ENCODE measurements at places on chromosomes 11 and 22.

GRCh38 chr11:65261591-65262380 lies at the start of gene POLA2:
TSS of gene POLA2 (plus strand) at chr11:65261962. CDS start at chr11:65262293, 331 bp downstream.
- peak; percentile 96 for DNase-seq

DNA sequence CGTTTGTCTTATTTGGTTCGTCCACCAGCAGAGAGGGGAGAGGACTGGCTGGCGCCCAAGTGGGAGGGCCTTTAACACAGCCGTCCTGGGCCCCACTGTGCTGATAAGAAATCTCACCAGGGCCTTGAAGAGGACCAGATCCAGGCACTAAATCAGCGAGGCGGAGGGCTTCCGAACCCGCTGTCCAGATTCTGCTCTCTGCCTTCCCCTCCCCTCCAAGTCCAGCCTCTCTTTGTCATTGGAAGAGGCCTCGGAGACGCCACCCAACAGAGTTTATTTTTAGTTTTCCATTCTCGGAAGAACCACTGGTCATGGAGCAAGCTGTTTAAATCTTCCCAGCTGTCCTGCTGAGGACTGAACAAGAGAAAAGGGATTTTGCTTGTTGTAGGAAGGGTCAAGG lies 9.3 kb upstream of the FXYD6 start:
- DNase-seq, result peak; percentile 35

GRCh38 chr11:19218216-19218615 lies 16.4 kb upstream of the CSRP3 start:
- DNase-seq, result no peak

DNA sequence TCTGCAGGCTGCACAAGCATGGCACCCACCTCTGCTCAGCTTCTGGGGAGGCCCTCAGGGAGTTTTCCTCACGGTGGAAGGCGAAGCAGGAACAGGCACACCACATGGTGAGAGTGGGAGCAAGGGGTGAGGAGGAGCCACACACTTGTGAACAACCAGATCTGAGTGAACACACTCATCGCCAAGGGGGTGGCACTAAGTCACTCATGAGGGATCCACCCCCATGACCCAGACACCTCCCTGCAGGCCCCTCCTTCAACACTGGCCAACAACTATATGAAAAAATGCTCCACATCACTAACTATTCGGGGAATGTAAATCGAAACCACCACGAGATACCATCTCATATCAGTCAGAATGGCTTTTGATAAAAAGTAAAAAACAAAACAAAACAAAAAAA lies 722 bp upstream of the KRTAP5-2 start:
- no peak for DNase-seq

DNA sequence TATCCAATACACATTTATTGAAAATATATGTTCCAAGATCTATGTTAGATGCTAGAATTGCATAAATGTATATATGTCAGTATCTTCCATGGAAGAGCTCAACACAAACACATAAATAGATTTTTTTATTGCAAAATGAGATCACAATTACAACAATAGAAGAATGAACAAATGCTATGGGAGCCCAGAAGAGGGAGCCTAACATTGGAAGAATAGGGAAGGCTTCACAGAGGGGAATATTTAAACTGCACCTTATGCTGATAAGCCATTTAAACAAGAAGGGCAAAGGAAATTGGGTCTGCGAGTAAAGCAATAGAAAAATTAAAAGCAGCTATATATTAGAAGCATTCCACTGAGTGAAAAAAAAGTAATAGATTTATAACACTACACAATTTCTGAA lies 96.1 kb upstream of the LRRC55 start:
- no peak for DNase-seq

- DNase-seq, result peak; percentile 24
These were observed 75.9 kb downstream of the INSC start for GRCh38 chr11:15190611-15191010.

GRCh38 chr22:19492504-19493174 lies 12.9 kb downstream of the CDC45 start:
- DNase-seq, result no peak

- DNase-seq, result peak; percentile 49
These were observed 337.0 kb upstream of the MTNR1B start for GRCh38 chr11:92632495-92632894.

DNA sequence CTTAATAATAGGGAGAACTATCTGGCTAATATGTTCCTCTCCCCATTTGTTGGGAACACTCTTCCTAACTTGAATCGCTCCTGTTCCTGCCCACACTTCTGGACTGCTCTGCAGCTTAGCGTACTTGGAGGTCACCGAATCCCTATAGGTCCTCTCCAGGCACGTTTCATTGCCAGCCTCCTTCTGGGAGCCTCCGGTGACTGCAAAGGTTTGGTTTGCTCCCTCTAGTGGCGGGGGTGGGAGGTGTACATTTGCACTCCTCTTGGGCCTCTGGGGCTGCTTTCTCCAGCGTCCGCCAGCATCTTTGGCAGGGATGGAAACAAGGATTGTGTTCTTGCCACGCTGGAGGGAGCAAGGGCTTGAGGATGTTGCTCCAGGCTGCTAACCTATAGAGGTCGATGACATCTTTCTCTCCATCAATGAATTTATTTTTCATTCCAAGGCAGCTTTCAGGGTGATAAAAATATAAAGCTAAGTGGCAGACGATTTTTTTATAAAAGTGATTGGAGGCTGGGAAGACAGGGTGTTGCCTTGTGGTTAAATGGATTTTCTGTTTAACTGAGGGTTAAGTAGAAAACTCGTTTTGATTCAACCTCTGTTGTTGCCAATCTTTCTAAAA lies 48.7 kb downstream of the TSPAN18 start:
- peak; percentile 94 for DNase-seq

DNA sequence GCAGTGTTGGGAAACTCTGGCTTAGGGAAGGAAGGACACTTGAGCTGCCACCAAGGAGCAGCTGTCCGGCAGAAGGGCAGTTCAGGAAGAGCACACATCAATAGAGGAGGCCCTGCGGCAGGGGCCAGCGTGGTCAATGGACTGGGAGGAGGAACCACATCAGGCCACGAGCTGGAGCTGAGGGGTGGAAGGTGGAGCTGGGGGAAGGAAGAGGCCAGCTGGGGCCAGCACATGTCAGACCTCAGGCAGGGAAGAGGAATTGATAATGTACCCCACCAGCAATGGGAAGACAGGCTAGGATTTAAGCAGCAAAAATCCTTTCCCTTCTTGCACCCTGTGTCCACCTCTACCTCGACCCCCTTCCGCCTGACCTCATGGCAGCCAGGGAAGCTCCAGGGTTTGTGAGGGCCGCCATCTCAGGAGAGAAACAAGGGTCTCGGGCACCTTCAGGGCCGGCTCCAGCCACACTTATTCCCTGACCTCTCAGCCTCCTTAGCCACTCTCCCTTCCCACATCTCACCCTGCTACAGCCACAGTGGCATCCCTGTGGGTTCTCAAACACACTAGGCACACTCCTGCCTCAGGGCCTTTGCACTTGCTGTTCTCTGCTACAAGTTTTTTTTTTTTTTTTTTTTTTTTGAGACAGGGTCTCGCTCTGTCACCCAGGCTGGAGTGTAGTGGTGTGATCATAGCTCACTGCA lies 157.8 kb upstream of the GRK3 start:
- DNase-seq, result no peak

DNA sequence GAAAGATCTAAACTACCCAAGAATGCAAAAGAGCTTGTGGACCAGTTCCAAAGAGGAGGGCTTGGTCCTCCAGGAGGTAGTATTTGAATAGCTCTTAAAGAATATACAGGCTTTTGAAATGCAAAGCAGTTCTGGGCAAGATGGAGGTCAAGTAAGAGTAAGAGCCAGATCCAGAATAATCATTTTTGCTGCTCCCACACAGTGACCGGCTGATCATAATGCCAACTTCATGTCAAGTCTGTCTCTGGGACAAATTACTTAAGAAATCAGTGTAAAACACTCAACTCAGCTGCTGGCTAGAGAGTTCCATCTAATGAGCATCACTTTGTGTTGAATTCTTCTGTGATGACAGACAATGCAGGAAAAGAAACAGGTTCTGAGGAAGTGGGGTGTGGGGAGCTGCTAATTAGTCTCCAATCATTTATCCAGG lies 250.9 kb upstream of the NARS2 start:
- no peak for DNase-seq

- DNase-seq, result no peak
These were observed 127.1 kb downstream of the SLC1A2 start for GRCh38 chr11:35292279-35292678.

DNA sequence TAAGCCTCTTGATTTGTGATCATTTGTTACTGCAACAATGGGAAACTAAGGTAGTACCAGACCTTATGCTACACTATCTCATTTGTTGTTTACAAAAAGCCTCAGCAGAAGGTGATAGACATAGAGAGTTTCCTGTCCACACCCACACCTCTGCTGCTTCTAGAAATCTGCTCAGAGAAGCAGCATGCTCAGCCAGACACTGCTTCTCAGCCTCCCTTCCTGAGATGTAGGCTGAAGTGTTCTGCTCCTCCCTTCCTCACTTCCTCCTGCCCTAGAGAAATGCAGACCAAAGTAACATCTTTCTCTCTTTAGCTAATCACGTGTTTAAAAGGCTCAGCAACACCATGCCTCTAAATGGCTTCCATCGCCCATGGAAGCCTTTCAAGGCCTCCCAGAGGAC lies 88.4 kb downstream of the SLC1A2 start:
- DNase-seq, result no peak

GRCh38 chr11:116794851-116795250 lies 3.2 kb upstream of the APOA5 start:
- no peak for DNase-seq

DNA sequence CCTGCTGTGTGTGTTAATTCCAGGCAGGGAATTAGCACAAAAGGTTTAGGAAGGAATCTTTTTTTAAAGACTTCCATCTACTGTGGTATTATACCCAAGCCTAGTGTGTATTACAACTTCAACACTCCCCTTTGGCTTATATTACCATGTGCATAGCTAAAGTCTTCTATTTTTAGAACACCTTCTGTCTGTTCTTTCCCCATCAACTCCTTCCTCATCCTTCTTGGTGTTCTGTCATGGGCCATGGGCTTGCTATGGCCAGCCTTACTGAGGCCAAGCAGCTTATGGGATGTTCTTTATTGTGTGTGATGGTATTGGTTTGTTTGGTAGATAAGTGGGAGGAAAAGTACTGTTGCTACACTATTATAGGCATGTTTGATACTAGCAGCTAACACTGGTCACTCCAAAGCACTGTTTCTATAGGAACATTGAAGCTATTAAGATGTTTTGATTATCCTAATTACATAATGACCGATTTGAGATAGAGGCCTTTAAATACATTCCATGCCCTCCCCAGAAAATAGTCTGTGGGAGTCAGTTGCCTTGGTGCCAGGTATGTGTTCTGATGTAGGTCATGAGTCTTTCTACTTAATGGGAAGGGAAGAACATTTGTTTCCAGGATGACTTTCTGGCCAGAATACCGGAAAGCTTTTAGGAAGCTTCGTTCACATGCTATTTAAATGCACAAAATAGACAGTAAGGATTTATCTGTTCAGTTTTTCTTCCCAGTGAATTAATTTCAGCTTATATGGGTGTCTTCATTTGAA lies 16.5 kb downstream of the MCAM start:
- no peak for DNase-seq
